ENCODE measurements at places on chromosomes 13 and 19.

DNA sequence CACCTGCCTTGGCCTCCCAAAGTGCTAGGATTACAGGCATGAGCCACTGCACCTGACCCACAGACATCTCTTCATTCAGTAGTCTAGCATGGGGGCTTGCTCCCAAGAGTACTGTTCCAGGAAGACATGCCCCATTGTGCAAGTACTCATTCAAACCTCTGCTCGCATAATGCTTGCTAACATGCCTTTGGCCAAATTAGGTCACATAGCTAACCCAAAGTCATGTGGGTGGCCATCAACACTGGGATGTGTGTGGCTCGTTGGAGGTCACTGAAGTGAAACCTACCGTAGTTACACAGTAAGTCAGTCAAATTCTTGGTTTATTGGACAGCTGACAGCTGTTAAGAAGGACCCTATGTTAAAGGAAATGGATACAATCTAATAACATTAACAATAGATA lies 20.3 kb downstream of the RFXAP start:
- no peak for DNase-seq

DNA sequence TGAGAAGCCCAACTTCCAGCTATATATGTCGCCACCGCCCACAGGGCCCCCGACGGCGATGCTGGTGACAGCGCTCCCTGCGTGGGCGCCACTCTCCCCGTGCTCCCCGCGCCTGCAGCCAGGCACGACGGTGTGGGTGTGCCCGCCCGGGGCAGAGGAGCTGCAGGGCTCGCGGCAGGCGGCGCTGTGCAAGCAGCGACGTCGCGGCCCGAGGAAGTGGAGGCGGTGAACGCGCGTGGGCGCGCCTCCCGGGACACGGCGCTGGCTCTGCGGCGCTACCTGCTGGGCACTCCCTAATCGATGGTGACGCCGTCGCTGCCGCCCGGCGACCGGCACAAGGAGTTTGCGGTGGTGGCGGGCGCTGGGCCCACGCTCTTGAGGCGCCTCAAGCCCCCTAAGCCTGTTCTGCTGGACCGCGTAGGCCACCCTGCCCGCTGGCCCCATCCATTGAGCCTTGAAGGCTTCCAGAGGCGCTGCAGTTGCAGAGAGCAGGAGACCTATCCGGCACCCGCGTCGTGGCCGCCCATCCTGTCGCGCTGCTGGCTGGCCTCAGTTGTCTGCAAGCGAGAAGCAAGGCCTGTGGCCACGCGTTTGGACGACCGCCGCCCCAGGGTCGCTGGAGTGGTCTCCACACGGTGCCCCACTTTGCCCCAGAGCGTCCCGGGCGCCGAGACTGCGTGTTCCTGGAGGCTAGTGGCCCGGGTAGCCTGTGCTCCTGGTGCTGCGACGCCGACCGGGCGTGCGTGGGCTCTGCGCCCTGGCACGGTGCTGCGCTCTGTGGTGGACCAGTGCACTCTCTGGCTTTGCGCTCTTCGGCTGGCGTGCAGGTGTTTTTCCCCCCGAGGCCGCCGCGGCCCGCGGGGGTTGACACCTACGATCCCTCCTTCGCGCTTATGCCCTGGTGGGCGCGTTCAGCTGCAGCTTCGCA lies 23.1 kb downstream of the LRFN3 start:
- no peak for DNase-seq

DNA sequence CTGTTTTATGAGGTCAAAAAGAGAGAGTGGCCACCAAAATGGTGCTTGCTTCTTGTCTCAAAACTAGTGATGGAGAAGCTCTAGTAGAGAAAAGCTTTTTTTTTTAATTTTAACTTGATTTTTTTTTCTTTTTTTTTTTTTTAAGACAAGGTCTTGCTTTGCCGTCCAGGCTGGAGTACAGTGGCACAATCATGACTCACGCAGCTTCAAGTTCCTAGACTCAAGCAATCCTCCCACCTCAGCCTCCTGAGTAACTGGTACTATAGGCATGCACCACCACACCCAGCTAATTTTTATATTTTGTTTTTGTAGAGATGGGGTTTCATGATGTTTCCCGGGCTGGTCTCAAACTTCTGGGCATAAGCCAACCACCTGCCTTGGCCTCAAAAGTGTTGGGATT lies 279.0 kb downstream of the TBC1D4 start:
- no peak for DNase-seq

DNA sequence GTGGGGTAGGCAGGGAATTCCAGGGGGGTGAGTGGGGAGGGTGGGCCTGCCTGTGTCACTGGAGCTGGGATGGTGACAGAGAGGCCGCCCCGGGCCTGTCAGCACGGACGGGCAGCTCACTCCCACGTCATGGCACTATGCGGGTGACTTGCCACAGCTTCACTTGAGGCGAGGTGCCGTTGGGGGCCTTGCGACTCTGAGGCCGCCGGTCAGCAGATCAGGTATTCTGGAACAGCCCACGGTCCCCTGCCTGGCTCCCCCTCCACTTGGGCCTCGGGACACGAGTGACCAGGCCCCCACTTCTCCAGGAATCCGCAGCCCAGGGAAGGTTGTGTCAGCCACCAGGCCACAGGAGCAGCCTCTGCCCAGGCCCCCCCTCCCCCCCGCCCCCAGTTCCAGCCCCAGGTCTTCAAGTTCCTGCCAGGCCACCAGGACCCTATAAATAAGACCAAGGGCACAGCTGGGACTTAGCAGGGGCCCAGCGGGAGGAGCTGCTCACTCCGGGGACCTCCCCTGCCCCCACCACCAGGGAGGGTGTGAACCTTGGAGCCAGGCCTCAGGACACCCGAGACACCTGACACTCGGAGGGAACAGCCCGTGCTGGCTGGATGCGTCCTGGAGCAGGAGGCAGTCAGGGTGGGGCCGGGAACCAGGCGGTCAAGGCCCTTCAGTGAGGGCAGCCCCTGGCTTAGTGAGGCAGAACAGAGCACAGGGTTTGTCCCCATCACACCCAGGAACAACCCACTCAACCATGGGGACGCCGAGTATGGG lies 2.7 kb upstream of the MIDN start:
- no peak for DNase-seq

GRCh38 chr13:100738176-100738855 lies 63.7 kb upstream of the TMTC4 start:
- no peak for DNase-seq

- DNase-seq: no peak
These were observed 445.8 kb downstream of the SUCLA2 start for GRCh38 chr13:47555235-47555634.
